ENCODE measurements at places on chromosomes 5 and 9. TPM values are rescaled to one million over a fixed set of nuclear protein-coding genes. Genes with fewer than 3 reads are reported as not detected.

- no peak overlapping the region for H3K4me3 ChIP-seq
- H3K36me3 ChIP-seq = no peaks in the 10 kb centered on the region
- H3K27me3 ChIP-seq = no peaks in the 10 kb centered on the region
- no peak for DNase-seq
- H3K4me1 ChIP-seq = peaks cover 12% of the 10 kb centered on the region
- H3K27ac ChIP-seq = no peak overlapping the region
These were observed 13.0 kb upstream of the DAB2IP start for GRCh38 chr9:121638399-121638798.

- H3K27ac ChIP-seq = no peak overlapping the region
- DNase-seq = no peak
- no peak overlapping the region for H3K4me3 ChIP-seq
- no peaks in the 10 kb centered on the region for H3K36me3 ChIP-seq
These were observed 35.1 kb downstream of the CDH10 start for GRCh38 chr5:24609706-24610105.

- no peak overlapping the region for H3K27ac ChIP-seq
- H3K36me3 ChIP-seq = peaks cover 26% of the 10 kb centered on the region
- DNase-seq = no peak
- no peak overlapping the region for H3K4me3 ChIP-seq
These were observed 13.7 kb upstream of the CAMSAP1 start for GRCh38 chr9:135920973-135921585.

DNA sequence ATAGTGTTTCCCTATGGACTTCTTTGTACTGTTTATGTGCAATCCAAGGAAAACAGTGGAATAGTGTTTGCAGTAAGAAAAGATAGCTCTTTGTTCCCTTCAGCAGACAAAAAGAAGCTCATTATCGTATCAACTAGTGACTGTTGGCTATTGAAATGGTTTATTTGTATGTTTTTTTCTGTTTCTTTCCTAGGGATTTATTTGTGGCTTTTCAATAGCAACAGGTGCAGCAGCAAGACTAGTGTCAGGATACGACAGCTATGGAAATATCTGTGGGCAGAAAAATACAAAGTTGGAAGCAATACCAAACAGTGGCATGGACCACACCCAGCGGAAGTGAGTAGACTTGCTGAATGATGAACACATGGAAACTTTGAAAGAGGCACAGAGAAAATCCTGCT is 65.1 kb downstream of the SLC44A1 start:
- no peak overlapping the region for H3K4me3 ChIP-seq
- no peak overlapping the region for H3K27ac ChIP-seq
- H3K36me3 ChIP-seq = peaks cover 1% of the 10 kb centered on the region
- no peaks in the 10 kb centered on the region for H3K4me1 ChIP-seq
- H3K27me3 ChIP-seq = no peaks in the 10 kb centered on the region
- DNase-seq = no peak

GRCh38 chr5:149497357-149497756 is 53.9 kb downstream of the CSNK1A1 start:
- no peak for DNase-seq
- H3K4me1 ChIP-seq = no peaks in the 10 kb centered on the region
- peak overlapping the region; percentile 28 for H3K27ac ChIP-seq
- H3K27me3 ChIP-seq = no peaks in the 10 kb centered on the region
- H3K4me3 ChIP-seq = no peak overlapping the region

DNA sequence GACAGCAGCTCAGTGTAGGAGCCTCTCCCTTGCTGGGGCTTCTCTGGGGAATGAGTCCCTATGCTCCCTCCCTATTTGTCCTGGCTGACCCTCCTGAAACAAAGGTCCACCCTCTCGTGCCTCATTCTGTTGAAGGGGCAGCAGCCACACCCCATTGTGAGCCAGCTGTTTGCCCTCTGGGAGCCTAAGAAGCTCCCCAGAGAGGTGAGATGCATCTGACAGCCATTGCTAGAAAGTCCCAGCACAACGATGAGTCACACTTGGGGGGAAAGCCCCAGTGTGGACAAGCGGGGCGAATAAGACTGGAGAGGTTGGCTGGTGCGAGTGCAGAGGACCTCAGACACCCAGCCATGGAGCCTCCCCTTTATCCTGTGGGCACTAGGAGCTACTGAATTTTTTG is 101.4 kb downstream of the PPARGC1B start:
- no peak overlapping the region for H3K27ac ChIP-seq
- peak; percentile 62 for DNase-seq
- H3K4me3 ChIP-seq = no peak overlapping the region
- H3K27me3 ChIP-seq = no peaks in the 10 kb centered on the region

GRCh38 chr5:77743181-77743580 is 33.0 kb downstream of the TBCA start:
- H3K4me1 ChIP-seq = peaks cover 15% of the 10 kb centered on the region
- DNase-seq = no peak
- H3K4me3 ChIP-seq = no peak overlapping the region
- H3K27ac ChIP-seq = no peak overlapping the region
- H3K27me3 ChIP-seq = no peaks in the 10 kb centered on the region

DNA sequence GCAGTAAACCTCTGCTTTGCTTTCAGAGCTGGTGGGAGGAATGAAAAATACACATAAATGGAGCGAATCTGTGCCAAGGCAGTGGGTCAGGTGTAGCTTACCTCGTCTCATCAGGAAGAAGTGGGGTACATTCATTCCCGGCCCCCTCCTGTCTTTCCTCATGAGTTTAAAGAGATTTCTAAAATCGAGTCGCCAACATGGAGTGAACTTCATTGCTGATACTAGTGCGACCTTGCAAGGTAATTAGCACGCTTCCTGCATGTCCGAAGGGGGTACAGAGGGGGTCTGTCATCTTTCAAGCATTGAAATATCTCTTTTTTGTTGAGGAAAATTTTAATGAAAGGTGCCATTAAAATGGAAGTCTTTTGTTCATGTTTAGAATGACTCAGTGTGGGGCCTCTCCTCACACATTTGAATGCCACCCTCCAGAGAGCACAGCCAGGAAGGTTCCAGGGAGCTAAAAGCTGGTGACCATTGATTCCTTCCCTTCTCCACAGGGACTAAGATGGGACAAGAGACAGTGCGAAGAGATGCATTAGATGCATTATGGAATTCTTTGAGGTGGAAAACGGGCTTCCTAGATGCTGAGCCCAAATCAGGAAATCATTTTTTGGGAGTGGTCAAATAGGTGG is 114.2 kb downstream of the IRX1 start:
- no peaks in the 10 kb centered on the region for H3K4me1 ChIP-seq
- H3K4me3 ChIP-seq = no peak overlapping the region
- no peak for DNase-seq
- H3K36me3 ChIP-seq = no peaks in the 10 kb centered on the region
- peaks cover 17% of the 10 kb centered on the region for H3K27me3 ChIP-seq

- DNase-seq = no peak
- no peaks in the 10 kb centered on the region for H3K27me3 ChIP-seq
- H3K4me3 ChIP-seq = no peak overlapping the region
- H3K36me3 ChIP-seq = peaks cover 2% of the 10 kb centered on the region
- H3K27ac ChIP-seq = no peak overlapping the region
These were observed 196.6 kb downstream of the TTLL11 start for GRCh38 chr9:121896545-121896943.

GRCh38 chr5:82275216-82275664 is 2.9 kb downstream of the RPS23 start:
- H3K4me1 ChIP-seq = peaks cover 30% of the 10 kb centered on the region
- no peaks in the 10 kb centered on the region for H3K27me3 ChIP-seq
- DNase-seq = no peak
- peaks cover 76% of the 10 kb centered on the region for H3K36me3 ChIP-seq

DNA sequence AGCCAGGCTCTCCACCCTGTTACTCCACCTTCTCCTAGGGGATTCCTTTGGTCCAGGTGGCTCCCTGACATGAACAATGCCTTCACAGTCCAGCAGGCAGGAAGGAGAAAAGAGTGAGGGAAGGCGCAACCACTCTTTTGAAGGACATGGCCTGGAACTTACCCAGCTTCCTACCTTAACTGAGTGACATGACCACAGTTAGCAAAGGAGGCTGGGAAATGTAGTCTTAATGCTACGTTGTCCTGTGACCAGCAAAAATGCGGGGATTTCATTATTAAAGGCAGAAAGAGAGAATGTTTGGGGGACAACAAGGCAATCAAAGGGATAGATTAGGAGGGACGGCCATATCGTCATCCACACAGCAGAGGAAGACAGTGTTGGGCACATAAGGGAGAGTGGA is 100.3 kb upstream of the ERCC6L2 start:
- DNase-seq = no peak
- H3K36me3 ChIP-seq = no peaks in the 10 kb centered on the region
- peaks cover 13% of the 10 kb centered on the region for H3K4me1 ChIP-seq
- no peak overlapping the region for H3K27ac ChIP-seq

DNA sequence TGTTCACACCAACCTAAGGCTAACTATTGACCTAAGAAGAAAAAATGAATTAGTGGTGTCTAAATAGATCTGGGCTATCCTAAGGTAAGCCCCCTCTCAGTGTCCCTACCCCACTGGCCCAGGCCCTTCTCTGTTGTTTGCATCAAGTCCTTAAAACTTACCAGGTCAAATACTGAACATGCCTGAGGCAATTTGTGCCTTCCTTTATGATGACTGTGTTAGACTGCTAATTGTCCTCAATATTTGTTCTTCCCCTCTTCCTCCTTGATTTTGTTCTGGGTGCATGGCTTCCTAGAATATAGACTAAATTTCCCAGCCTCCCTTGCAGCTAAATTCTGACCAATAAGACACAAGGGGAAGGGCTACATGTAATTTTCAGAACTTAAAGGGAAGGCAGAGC is 199.9 kb downstream of the ADAMTS12 start:
- H3K4me1 ChIP-seq = no peaks in the 10 kb centered on the region
- H3K4me3 ChIP-seq = no peak overlapping the region
- no peaks in the 10 kb centered on the region for H3K36me3 ChIP-seq
- DNase-seq = no peak

DNA sequence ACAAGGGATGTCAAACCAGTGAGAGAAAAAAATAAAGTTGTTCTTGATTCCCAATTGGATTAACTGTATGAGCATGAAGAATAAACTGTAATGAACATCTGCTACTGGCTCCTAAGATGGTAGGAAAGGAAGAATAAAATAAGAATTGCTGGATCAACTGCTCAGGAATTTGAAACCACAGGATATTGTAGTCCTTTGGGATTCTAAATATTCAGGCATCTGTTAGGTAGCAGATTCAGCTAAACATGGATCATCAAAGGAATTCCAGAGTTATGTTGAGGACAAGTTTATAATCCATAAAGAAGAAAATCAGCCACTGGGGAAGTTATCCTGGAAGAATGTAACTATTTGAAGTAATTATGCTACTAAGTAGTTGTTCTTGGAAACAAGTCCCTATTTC is 65.8 kb downstream of the ISL1 start:
- no peak for DNase-seq
- H3K36me3 ChIP-seq = no peaks in the 10 kb centered on the region
- H3K27me3 ChIP-seq = no peaks in the 10 kb centered on the region
- no peak overlapping the region for H3K27ac ChIP-seq
- no peak overlapping the region for H3K4me3 ChIP-seq
- no peaks in the 10 kb centered on the region for H3K4me1 ChIP-seq

GRCh38 chr9:108394726-108395125 is 461.1 kb downstream of the ACTL7B start:
- H3K36me3 ChIP-seq = no peaks in the 10 kb centered on the region
- H3K27ac ChIP-seq = no peak overlapping the region
- H3K27me3 ChIP-seq = no peaks in the 10 kb centered on the region
- no peak for DNase-seq
- no peak overlapping the region for H3K4me3 ChIP-seq
- H3K4me1 ChIP-seq = no peaks in the 10 kb centered on the region

DNA sequence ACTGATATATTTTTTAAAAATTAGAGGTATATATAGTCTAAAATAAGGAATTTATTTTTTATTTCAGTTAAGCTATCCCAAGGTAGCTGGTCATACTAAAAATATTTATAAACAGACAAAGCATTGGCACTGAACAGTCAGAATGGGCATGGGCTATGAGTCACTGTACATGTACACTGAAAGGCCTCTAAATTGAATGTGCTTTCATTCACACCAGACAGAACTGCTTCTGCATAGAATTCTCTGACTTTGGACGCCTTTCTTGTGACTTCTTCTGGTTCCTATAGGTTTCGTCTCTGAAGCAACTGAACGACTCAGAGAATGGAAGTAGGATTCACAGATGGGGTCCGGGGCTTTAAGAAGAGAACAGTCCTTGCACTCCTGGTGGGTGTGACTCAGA is 394.8 kb upstream of the MEF2C start:
- no peak overlapping the region for H3K27ac ChIP-seq
- H3K27me3 ChIP-seq = peaks cover 5% of the 10 kb centered on the region
- no peak for DNase-seq
- no peaks in the 10 kb centered on the region for H3K4me1 ChIP-seq
- H3K4me3 ChIP-seq = no peak overlapping the region

- DNase-seq = no peak
- no peak overlapping the region for H3K27ac ChIP-seq
- H3K27me3 ChIP-seq = no peaks in the 10 kb centered on the region
- H3K36me3 ChIP-seq = no peaks in the 10 kb centered on the region
- H3K4me1 ChIP-seq = no peaks in the 10 kb centered on the region
These were observed 383.9 kb downstream of the TLR4 start for GRCh38 chr9:118088090-118088489.

The IL17B gene
- not detected for total RNA-seq

The LECT2 gene
- not detected for total RNA-seq

All from activated naive CD8-positive, alpha-beta T cell treated with anti-CD3 and anti-CD28 coated beads for 36 hours (primary cell).